ENCODE measurements at places on chromosomes 7 and 10.

DNA sequence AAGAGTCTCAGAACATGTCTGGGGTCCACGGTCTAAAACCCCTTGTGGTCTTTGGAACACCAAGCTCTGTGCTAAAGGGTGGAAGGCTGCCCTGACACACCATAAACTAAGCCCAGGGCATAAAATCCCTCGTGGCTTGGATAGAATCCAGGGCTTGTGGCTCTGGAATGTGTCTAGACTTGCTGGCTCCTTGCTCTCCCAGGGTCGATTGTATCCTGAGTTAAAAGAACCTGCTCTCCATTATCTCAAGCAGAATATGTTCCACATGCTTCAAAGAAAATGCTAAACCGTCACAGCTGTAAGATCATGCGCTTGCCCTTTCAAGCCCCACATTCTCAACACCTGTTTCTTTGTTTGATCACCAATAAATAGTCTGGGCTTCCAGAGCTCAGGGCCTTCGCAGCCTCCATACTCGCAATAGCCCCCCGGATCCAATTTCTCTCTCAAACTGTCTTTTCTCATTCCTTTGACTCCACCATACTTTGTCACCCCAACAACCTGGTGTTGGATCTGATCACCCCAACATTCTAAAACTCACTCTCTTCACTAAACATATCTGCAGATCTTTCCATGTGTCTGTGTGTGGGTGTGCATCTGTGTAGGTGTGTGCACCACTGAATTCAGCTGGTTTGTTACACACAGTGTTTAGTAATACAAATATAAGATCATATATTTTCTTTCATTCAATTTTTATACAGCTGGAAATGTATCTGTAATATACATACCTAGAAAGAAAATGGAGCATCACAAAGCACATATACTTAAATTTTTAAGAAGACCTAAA is 238.5 kb downstream of the ZMYND11 start:
- DNase-seq = peak; percentile 43

- no peak for DNase-seq
These were observed 11.9 kb downstream of the SSC4D start for GRCh38 chr7:76397409-76398183.

- no peak for DNase-seq
These were observed 9.6 kb downstream of the IL2RA start for GRCh38 chr10:6052247-6053221.

- DNase-seq = peak; percentile 28
These were observed 179.9 kb downstream of the SEMA3E start for GRCh38 chr7:83469076-83469475.

GRCh38 chr10:21184216-21184615 is 287.1 kb upstream of the NEBL start:
- DNase-seq = no peak

DNA sequence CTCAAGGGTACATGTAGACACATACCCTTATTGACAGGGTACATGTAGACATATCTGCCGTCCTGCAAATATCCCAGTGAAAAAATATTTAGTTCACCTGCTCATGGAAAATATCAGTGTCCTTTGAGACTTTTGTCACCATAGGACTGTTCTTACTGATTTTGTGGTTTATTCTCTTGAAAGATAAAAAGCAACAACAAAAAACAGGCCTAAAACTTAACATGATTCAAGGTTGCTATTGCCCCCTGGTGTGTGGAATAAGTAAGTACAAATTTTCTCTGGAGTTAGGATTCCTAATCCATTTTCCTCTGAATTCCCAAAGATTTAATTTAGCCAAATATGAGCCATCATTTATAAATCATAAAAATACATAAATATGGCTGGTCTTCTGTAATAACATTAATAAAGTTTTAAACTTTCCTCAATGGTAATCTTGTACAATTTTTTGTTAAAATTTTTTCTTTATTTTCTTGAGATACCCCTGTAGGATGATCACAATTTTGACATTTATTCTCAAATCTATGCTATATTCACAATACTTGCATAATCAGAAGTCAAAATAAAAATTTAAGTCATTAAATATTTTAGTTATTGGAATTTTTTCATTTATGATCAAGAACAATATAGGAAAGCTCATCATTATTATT is 741.4 kb upstream of the POT1 start:
- DNase-seq = no peak

- DNase-seq = no peak
These were observed 42.1 kb upstream of the MGMT start for GRCh38 chr10:129424978-129425377.

DNA sequence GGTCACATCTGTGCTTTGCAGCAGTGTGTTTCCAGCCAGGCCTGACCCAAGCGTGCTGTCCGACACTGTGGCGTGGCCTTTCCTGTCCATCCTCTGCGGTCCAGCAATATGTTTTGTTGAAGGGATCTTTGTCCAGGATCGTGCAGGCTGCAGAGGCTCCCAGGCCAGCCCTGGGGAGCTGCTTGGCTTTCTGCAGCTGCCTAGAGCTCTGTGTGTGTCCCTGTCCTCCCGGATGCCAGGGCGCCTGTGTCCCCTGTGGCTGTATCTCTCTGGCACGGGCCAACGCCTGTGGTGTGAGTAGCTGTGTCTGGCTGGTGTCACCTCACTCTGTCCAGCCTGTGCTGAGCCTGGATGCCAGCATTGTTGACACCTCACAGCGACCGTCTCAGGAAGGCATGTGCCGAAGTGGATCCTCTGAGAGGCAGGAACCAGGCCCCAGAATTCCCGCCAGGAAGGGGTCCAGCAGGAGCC is 94.5 kb downstream of the INPP5A start:
- no peak for DNase-seq

- DNase-seq = no peak
These were observed 241.5 kb downstream of the AUTS2 start for GRCh38 chr7:69839782-69840181.

- DNase-seq = no peak
These were observed 7.2 kb downstream of the ADCY1 start for GRCh38 chr7:45581271-45581780.

GRCh38 chr10:59995862-59996261 is 89.5 kb upstream of the CCDC6 start:
- DNase-seq = no peak

GRCh38 chr7:13050703-13051102 is 363.3 kb downstream of the ARL4A start:
- DNase-seq = peak; percentile 32

DNA sequence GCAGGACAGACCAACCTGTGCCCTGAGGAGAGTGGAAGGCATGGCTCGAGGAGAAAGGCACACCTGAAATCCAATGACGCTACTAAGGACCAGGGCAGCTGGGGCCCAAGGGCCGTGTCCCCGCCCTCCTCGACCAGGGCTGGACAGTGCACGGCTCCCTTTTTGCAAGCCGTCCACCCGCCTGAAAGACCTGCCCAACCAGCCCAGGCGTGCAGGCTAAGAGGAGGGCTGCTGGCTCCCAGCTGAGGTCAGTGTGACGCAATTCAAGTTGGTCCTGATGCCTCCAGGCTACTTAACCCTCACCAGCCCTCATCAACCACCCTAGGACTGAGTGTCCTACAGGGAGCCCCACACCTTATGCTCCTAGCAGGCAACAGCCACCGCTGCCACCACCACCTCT is 69.3 kb downstream of the DLG5 start:
- DNase-seq = no peak

- DNase-seq = no peak
These were observed 13.6 kb downstream of the WBP1L start for GRCh38 chr10:102757323-102757722.

DNA sequence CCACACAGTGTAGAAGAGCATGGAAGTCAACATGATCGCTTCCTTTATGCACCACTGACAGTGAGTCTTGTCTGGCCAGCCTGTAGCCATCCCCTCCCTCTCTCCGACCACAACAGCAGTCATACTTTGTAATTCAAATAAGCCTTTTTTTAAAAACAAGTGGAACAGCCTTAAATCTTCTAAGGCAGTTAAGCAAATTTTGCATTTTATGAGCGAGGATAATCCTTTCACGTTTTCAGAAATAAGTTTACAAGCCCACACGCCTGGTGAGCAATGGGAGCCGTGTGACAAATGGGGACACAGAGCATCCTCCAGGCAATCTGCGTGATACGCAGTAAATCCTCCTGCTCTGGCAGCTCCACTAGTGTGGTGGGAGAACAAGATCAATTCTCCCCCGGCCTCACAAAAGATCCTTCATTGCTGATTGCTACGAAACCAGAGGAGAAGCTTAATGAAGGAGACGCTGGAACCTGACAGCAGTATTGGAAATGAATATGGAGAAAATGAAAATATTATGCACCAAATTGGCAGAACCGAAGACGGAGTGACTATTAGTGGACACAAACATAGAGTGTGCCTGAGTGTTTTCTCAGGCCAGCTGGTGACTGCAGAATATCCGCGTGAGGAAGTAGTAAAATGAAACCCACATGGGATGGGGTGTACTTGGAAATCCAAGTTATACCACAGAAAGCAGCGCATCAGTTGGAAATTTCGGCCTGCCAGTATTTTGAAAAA is 104.2 kb upstream of the CDCA7L start:
- DNase-seq = no peak

GRCh38 chr10:10647331-10647730 is 370.3 kb upstream of the CELF2 start:
- no peak for DNase-seq

- no peak for DNase-seq
These were observed 5.5 kb upstream of the SNX10 start for GRCh38 chr7:26286157-26286556.

- DNase-seq = no peak
These were observed 144.7 kb upstream of the LYZL1 start for GRCh38 chr10:29144126-29144525.

GRCh38 chr10:69090685-69091084 is 2.8 kb downstream of the SRGN start:
- no peak for DNase-seq

GRCh38 chr7:156400046-156400445 is 240.5 kb upstream of the RNF32 start:
- no peak for DNase-seq

- no peak for DNase-seq
These were observed 162.1 kb downstream of the NRG3 start for GRCh38 chr10:82037076-82037475.

DNA sequence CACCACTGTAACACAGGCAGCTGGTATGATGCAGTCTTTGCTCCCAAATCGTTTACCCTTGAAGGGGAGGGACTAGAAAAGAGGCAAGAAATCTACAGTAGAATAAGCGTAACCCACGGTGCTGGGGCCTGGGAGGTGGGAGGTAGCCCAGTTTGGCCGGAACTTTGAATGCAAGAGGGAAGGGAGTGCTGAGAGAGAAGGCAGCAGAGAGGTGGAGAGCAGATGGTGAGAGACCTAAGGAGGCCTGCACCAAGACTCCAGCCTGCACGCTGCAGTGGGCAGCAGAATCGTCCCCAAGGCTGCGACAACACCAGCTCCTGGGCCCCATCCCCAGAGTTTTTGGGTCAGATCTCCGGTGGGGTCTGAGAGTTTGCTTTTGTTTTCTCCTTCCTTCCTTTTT is 547.5 kb downstream of the GALNT17 start:
- no peak for DNase-seq

GRCh38 chr10:73131301-73131700 is 21.0 kb downstream of the NUDT13 start:
- no peak for DNase-seq

- no peak for DNase-seq
These were observed 16.6 kb downstream of the C7orf33 start for GRCh38 chr7:148607151-148607661.

- DNase-seq = no peak
These were observed 213.6 kb downstream of the FAM107B start for GRCh38 chr10:14560791-14561765.

- no peak for DNase-seq
These were observed 177.9 kb downstream of the DNAJB6 start for GRCh38 chr7:157514746-157515145.

DNA sequence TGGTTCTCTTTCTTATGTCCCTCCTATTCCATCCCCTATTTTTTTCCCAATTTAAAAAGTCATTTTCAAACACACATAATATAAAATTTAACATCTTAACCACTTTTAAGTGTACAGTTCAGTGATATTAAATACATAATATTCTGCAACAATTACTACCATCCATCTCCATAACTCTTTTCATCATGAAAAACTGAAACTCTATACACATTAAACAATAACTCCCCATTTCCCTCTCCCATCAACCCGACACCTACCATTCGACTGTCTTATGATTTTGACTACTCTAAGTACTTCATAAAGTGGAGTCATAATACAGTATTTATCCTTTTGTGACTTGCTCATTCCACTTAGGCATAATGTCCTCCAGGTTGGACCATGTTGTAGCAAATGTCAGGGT is 2.6 kb downstream of the KIF11 start:
- DNase-seq = no peak

DNA sequence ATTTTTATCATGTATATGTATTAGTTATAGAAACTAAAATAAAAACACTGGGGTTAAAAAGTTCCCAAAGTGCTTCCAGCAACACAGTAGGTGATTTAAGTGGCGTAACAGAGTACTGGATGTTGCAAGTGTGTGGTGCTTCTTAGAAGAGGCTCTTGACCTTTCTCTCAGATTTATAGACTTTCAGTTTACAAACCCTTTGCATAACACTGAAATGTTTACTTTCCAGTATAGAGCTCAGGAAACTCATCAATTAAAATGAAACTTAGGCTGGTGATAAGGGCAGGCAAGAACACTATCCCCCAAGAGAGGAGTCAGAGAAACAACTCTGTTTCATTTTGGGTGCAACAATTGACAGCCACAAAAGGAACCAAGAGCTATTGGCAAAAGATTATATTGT is 27.5 kb upstream of the SMC3 start:
- DNase-seq = no peak

DNA sequence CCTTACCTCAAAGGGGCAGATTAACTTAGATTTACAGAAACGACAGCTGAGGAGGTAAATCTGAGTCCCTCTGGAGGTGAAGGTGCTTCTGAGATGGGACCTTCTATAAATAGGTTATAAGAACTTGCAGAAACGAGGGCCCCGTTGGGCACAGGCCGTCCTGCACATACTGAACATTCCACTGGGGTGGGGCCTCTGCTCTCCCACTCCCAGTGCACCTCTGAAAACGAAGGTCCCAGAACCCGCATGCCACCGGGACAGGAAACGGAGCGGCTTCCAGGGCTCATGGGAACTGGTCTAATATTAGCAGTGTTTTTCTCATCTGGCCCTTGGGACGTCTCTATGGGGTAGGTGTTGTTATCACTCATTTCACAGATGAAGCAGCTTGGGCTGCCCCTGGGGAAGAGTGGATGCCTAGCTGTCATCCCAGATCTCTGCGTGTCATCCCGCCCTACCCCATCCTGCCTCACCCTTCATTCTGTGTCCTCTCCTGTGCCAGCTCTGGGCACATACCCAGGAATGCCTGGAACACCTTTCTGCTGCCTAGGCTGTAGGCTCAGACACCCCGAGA is 19.6 kb downstream of the C10orf62 start:
- no peak for DNase-seq

GRCh38 chr7:4879396-4880081 is 4.0 kb downstream of the RADIL start:
- no peak for DNase-seq

GRCh38 chr7:151752816-151753595 is 123.9 kb downstream of the PRKAG2 start:
- no peak for DNase-seq

GRCh38 chr7:5630670-5631069 is 150.8 kb downstream of the RNF216 start:
- DNase-seq = no peak

Data from AG09309 (cell line).